ENCODE measurements at places on chromosomes 13 and 19.

- DNase-seq = no peak
Observed at GRCh38 chr13:112069845-112070251, 2.9 kb downstream of the SOX1 start.

DNA sequence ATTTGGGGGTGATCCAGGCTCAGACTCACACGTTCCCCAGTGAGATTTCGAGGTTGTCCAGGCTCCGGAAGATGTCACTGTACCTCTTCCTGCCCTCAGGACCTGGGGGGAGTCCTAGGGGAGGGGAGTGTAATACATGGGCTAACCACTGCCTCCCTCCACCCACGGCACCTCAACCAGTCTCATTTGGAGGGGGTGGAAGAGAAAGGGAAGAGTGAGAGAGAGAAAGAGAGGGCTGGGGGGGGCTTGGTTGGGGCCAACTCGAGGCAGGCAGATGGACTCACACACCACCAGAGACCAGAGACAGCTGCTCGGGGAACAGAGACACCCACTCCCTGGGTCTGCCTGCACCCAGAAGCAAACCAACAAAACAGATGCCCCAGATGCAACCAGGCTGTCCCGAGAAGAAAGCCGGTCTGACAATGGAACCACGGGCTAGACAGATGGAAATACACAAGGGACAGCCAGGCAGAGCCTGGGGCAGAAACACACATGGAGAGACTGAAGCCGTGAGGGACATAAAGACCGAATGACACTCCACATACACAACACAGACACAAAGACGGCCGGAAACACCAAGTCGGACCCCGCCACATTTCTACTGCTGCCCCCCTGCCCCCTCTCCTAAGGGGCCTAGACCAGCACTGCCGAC is 825 bp downstream of the GMIP start:
- no peak for DNase-seq

DNA sequence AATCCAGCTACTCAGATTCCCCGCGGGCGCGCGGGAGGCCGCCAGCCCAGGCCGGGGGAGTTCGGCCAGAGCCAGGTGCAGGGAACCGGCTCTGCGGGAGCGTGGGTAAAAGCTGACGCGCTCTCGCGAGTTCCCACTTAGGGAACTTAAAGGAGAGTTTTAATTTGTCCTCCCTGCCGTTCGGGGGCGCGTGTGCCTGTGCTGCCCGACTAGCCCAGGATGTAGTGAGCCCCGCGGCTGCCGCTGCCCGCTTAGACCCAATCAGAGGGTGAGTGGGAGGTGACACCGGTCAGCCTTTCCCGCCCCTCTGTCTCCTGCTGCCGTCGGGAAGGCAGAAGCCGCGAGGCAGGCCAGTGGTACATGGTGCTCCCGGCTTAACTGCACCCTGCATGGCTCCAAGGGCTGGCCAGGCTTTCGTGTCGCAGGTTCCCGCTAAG is 36.0 kb upstream of the NEK3 start:
- no peak for DNase-seq

- no peak for DNase-seq
Observed at GRCh38 chr19:46107371-46107770, 17.1 kb downstream of the IGFL3 start.

GRCh38 chr13:92530364-92530763 is 696.2 kb upstream of the GPC6 start:
- DNase-seq = no peak

GRCh38 chr13:94346261-94347019 is 133.0 kb downstream of the DCT start:
- DNase-seq = no peak

DNA sequence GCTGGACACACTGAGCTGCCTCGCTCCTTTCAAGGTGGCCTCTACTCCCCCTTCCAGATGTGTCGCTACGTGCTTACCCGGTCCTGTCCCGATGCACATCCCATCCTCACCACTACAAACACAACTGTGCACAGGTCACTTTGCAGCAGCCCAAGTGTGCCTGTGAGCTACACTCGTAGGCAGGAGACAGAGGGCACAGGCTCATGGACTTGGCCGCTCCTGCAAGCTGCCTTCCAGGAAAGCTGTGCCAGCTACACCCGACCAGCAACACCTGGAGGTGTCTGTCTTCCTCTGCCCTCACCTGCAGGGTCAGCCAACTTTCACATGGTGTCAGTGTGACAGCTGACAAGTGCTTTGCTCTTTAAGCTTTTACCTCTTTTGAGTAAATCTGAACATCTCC is 15.4 kb downstream of the CARS2 start:
- no peak for DNase-seq

DNA sequence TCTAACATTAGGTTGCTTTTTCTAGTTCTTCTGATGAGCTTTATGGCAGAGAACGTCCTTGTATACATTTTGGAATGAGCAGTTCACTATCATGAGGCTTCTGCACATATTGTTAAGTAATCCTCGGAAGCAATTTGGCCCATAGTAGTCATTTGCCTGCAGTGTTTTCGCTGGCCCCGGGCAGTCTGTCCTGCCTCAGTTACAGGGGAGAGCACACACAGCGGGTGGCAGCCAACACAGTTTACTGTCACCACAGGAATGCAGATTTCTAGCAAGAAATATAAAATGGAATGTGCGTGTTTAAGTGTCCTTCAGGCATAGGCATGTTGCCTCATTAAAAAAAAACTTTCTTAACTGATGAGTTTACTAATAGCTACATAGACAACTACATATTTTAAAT is 71.5 kb upstream of the GJB6 start:
- no peak for DNase-seq

- DNase-seq = no peak
Observed at GRCh38 chr19:15737722-15738121, at the start of gene OR10H3. Gene OR10H3, plus strand, starts transcription at chr19:15737985. Its CDS starts 3,408 bp downstream, at chr19:15741393.

DNA sequence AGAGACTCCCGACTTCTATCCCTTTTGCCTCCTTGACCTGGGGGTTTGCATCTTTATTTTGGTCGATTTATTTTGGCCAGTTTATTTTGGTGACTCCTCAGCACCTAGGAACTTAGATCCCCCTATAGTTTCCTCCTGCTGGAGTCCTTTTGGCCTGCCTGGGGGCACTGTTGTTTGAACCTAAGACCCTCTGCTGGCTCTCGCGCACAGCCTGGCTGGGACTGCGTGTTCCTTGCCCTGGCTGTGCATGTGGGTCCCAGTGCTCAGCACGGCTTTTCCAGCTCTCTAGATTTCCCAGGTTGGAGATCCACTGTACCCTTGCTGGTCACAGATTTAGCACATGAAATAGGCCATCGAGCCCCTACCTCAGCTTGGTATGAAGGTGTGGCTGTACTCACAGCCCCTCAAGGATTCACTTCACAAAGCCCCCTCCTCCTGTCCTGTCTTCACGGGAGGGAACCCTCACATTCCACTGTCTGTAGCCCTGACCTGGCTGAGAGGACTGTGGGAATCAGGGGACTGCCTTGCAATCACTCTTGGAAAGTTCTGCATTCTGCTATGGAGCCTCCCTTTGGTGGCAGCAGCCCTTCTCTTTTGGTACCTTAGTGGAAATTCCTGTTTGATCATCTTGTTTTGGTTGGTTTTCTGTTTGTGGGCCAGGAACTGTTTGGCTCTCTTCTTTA is 8.3 kb downstream of the UBAC2 start:
- DNase-seq = no peak

DNA sequence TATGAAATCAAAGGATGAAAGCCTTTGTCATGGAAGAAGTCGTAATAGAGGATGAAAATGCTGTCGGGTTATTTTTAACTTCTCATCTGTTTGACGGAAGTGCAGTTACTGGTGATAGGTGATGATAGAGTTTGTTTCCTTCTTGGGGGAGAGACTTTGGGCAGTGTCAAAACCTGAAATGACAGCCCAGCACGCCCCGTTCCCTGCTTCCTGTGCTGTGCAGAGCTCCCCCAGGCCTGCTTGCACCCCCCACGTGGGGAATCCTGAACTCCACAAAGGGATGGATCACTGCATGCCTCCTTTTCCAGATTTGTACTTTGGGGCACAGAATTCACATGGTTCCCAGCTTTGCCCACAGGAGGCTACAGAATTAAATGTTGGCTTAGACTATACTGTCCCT is 102.7 kb downstream of the ATP11A start:
- DNase-seq = no peak

- no peak for DNase-seq
Observed at GRCh38 chr13:75675421-75675820, 39.3 kb downstream of the LMO7 start.

DNA sequence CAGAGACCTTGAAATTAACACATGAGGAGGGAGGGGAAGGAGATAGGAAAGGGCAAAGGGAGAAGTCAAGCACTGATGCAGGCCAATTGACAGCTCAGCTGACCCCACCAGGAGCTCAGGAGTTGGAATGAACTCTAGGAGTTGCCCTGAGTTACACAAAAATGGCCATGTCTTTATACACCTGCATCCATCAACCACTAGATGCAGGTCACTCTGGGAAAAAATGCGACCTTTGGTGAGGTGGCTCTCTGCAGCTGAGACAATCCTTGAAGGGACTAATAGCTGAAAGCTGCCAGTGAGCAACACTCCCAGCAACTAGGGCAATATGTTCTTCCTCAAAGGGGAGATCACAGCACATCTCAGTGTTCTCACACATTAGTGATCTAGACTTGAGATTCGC is 222.8 kb downstream of the RBM26 start:
- no peak for DNase-seq

GRCh38 chr19:55451965-55452748 is 9.1 kb upstream of the SHISA7 start:
- DNase-seq = no peak

GRCh38 chr13:29472332-29472961 is 123.0 kb downstream of the SLC7A1 start:
- peak; percentile 15 for DNase-seq

DNA sequence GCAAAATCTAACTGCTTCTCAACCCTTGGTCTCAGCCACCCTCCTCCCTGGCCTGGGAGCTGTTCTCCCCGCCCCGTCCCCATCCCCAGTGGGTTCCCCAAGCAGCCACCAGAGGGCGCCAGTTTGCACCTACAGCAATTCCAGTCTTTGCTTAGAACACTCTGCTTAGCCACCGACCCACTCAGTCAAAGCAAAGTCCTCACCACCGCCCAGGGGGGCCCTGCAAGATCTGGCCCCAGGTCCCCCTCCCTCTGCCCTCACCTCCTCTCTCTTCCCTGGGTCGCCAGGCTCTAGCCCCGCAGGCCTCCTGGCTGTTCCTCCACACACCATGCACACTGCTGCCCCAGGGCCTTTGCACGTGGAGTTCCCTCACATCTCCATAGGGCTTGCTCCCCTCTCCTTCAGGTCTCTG is 12.4 kb downstream of the TMEM143 start:
- peak; percentile 35 for DNase-seq

GRCh38 chr19:48671446-48671995 is 1.3 kb downstream of the NTN5 start:
- DNase-seq = no peak

DNA sequence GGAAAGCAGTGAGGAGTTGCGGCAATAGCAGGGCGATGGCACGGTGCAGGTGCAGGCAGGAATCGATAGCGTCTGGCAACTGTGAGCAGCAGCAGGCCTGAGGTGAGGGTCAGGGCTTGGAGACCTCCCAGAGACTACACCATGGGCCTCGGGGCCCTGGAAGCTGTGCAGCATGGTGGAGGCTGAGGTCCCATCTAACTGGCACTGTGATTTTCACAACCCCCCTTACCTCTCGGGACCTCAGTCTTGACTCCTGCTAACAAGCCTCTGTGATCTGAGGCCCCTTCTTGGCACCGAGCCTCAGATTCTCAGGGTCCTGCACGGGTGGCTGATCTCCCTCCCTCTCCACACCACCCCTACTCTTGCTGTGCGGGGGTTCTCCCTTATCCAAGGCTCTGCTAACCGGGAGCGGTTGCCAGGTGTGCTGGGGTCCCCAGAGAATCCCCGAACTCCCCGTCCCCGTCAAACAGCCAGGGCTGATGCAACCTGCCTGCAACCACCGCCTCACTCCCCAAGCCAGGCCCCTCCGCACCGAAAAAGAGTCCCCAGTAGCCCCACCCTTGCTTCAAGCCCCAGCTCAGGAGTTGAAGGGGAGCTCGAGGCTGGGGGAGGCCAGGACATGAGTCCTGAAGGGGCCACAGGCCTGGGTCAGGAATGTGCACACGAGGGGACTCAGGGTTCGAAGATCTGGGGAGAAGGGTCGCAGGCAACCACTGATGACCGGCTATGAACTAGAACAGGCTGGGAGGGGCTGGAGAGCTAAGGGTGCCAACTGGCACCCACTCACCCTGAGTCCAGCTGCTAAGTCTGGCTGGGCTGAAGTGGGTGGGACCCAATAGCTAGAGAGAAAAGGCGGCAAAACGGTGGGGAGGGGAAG is 4.8 kb upstream of the ATF5 start:
- DNase-seq = no peak

DNA sequence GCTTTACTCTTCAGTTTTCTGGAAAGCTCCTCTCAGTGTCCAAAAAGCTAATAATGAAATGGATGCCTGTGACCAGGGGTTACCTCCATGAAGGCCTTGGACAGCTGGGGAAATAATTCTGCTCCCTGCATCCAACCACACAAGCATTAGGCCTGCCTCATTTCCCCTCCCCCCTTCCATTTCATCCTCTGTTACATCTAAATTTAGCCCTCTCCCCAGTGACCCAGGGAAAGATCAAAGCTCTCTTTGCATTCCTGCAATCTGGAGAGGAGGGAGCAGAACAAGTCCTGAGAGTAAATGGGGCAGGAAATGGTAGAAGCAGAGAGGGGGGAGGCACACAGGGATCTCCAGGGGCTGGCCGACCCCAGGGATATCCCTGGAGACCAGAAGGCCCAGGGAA is 452.7 kb downstream of the TSHZ3 start:
- DNase-seq = no peak

DNA sequence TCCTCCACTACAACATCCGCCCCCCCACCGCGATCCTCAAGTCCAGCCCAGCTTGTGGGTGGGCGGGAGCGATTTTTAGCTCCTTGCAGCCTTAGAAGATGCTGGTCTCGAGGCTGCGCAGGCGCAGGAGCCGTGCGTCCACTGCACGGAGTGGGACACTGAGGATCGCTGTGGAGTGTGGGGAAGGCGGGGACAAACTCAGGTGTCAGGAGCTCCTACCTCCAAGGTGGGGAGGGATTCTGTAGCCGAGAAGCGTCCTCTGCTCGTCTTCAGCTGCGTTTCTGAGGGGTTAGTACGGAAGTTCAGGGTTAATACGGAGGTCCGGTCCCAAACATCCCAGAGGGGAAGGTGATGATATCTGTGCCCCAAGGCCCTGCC is at the start of gene RTBDN:
TSS of gene RTBDN (minus strand) at position 14 of the 378 bp plus-strand sequence. CDS start 4,600 bp downstream, outside the sequence.
- no peak for DNase-seq

DNA sequence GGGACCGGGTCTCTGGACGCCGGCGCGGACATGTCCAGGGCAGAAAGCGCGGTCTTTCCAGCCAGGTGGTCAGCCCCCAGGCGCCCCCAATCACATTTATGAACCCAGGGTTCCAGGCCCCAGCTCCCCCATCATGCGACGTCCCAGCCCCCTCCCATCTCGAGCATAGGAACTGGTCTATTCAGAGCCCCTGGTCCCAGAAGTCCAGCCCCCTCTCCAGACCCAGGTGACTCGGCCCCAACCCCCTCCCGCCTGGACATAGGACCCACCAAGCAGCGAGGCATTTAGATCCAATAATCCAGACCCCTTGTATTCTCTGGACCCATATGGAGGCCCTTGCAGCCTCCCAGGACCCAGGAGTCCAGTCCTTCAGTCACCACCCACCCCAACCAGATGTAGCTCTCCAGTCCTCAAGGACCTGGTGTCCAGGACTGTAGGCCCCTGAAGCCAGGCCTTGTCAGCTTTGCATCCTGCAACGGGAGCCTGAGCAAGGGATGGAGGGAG is 501 bp downstream of the APLP1 start:
- DNase-seq = no peak

- no peak for DNase-seq
Observed at GRCh38 chr13:28136916-28137315, 1.4 kb upstream of the PAN3 start.

- DNase-seq = no peak
Observed at GRCh38 chr19:5237190-5237780, 103.3 kb downstream of the PTPRS start.

- DNase-seq = no peak
Observed at GRCh38 chr13:64810750-64811149, 2419.4 kb downstream of the PCDH9 start.
